ENCODE measurements at places on chromosomes 3 and 15.

DNA sequence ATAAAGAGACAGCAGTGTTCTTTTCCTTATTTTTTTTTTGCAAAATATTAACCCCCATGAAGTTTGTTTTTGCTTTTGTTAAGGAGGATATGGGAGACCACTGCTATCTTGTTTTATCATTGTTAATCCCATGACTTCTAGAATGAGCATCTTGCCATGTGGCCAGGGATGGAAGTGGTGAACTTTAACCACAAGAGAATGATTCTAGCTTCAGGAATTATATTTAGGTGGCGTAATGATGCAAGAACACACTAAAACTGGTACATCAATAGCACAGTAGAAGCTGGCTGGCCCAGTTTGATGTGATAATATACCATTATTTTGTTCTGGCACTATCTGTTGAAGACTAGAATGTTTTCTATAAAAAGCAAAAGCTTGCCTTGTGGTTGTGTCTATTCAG, 720.9 kb downstream of the GRM7 start:
- DNase-seq: no peak

- no peak for DNase-seq
Observed at GRCh38 chr3:90011131-90011530, 903.7 kb downstream of the EPHA3 start.

DNA sequence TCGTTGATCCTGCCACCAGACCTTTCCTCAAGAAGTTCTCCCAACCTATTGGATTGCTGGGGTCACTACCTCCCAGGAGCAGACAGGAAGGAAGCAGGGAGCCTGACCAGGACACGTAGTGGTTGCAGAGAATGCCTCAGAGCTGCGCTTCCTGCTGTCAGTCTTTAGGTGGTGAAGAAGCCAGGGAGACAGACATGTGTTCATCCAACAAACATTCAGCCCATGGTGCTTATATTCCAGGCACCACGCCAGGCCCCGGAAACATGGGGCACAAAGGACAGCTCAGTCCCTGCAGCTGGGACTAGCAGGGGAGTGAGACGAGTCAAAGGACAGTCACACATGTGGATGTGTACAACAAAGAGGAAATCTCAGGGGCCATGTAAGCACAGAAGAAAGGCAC, 26.0 kb upstream of the CORO2B start:
- DNase-seq: no peak

GRCh38 chr3:197343656-197344408, 45.4 kb upstream of the DLG1 start:
- DNase-seq: no peak

GRCh38 chr3:87009271-87009670, 18.3 kb upstream of the VGLL3 start:
- no peak for DNase-seq

DNA sequence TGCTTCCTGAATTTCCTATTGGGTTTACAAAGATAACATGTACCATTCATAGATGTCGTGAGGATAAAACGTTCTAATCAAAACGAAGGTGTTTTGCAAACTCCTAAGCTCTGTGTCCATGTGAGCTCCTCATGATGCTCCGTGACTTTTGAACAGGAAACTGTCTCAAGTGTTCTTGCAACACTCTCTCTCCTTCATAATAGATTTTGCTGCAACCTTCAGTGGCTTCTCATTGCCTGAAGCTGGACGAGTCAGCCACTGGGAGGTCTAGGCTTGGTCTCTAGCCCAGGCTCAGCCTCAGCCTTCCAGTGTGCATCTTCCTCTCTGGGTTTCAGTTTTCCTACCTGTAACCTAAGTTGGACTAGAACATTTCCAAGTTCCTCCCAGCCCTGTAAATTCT, 18.7 kb upstream of the BCL2A1 start:
- DNase-seq: peak; percentile 92

DNA sequence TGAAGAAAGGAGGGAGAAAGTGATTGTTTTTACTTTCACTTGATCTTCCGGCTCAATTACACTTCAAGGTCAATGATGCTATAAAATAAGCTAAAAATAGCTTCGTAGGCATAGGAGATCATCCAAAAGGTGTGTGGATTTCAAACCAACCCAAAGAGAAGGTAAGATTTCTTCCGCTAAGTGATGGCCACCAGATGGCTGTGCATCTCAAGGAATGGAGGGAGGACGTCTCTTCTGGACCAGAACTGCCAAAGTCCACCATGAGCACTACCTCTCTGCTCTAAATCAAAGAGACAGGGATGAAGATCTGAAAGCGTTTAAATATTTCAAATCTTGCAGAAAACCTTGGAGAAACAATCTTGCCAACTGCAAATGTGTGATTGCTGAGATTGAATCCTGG, 199.1 kb upstream of the ZPLD1 start:
- DNase-seq: no peak

GRCh38 chr15:40409366-40409765, 3.8 kb downstream of the IVD start:
- no peak for DNase-seq

- no peak for DNase-seq
Observed at GRCh38 chr3:43185983-43186314, 80.1 kb upstream of the POMGNT2 start.

GRCh38 chr15:32029409-32029861, 880 bp upstream of the CHRNA7 start:
- DNase-seq: no peak

DNA sequence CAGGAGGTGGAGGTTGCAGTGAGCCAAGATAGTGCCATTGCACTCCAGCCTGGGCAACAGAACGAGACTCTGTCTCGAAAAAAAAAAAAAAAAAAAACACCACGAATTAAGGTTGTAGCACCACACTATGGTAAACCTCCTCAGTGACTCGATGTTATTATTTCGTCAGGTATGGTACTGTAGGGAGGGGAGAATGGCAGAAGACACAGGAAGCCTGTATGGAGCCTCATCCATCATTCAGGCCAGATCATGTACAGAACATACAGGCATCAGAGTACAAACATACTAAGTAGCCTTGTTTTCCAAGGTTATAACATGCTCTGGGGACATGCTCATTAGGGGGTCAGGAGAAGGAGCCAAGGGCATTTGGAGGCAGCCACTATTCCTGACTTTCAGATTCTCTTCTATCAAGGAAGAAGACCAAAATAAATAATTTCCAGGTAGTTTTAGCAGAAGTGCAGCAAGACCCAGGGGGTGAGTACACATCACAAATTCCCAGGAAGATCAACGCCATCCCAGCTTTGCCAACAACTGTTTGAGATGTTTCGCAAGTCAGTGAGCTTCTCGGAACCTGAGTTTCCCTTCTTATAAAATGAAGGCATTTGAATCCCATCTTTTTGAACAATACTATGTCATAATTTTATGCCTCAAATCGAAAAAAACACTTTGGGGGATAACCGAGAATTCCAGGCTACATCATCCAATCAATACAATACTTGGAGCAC, 79.8 kb downstream of the FOXP1 start:
- no peak for DNase-seq

DNA sequence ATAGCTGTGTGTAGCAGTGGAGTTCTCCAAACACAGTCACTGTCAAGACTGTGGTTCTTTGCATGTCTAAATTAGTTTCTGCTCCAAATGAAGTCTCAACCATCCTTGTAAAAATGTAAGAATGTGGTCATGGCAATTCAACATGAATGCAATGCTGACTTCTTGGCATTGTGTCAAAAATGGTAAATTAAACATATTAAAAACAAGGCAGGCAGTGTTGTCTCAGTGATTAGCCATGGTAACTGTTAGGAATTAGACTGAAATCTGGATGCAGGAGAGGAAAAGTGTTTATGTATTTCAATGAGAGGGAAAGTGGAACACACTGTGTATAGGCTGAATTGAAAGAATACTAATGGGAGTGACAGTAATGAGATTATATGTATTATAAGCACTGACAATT, 597.2 kb downstream of the EDEM1 start:
- no peak for DNase-seq

DNA sequence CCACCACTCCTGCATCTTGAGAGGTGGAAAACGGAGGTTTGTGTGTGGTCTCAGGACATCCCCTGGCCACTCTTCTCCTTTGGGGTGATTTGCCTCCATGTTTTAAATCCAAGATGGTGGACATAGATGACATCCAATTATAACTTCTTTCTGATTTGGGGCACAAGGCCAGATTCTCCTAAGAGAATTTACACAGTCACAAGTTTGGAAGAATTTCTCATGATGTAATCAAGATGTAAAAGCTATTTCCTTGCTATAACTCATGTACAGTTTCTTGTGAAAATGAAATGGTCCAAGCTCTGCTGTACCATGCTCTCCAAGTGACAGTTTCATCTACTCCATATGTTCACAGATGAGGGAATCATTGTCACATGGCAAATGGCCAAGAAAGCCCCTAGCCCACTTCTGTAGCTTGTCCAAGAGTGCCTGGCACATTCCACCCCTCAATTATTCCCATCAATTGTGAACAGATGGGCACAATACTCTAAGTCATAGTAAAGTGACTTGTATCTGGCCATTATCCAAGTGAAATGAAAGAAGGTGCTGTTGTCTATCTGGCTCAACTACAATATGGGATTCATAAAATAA, 134.6 kb upstream of the ROPN1 start:
- DNase-seq: no peak

GRCh38 chr3:172132159-172132586, 92.8 kb downstream of the FNDC3B start:
- DNase-seq: peak; percentile 34

DNA sequence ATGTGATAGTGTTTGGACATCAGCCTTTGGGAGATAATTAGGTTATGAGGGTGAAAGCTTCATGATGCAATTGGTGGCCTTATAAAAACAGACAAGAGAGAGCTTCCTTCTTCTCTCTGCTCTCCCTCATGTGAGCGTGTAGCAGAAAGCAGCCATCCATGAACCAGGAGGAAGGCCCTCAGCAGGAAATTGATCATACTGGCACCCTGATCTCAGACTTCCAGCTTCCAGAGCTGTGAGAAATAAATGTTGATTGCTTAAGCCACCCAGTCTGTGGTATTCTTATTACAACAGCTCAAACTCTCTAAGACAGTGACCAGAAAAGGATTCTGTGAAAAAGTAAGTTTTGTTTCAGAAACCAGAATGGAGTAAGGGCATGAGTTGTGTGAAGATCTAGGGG, 13.3 kb downstream of the STAC start:
- peak; percentile 32 for DNase-seq

DNA sequence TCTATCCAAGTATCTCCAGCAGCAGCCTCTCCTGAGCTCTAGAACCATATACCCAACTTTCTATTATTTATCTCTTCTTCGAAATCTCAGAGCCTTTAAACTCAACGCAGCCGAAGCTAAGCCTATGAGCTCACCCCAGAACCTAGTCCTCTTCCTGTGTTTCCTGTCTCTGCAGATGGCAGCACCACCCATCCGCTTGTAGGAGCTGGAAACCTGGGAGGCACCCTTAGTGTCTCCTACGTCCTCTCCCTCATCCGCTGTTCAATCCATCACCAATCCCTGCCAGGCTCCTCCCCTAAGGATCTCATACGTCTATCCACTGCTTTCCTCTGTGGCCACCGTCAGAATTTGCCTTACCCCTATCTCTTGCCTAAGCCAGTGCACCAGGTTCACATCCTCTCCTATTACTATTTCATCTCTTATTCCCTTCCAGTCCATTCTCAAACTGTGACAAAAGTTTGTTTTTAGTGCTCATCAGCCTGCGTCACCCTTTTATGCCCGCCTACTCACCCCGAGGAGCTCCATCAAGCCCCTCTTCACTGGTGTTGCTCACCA, 9.6 kb downstream of the VGLL4 start:
- DNase-seq: no peak

- DNase-seq: no peak
Observed at GRCh38 chr15:89127054-89127702, 38.9 kb downstream of the ABHD2 start.

DNA sequence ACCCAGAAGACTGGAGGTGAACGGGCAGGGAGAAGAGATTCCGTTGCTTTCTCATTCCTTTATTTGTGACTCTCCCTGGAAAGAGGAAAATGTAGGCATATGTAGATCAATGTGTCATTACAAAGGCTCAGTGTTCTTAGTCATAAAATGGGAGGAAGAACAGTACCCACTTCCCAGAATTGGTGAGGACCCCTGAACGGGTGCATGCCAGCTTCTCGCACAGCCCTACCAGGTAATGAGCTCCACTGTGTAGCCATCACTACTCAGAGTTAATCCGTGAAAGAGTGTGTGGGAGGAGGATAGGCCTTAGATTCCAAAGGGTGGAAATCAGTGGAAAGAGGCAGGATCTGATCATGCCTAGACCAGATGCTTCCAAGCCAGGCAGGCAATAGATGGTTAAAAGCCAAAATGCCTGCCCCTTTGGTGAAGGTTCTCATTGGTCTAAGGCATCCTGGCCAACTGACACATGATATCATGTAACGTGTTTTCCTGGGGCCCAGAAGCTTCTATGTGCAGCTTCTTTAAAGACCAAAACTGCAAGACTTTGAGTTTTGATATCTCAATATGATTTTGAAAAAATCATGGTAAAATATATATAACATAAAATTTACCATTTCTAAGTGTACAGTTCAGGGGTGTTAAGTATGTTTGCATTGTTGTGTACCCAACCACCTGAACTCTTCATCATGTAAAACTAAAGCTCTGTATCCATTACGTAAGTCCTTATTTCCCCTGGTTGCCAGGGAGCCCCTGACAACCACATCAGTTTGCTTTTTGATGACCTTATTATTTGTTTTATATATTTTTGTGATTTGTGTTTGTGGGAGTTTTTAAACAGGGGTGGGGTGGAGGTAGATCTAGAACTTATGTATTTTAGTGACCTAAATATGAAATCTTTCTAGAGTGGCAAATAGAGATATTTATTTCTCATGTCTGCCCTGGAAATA, 402.2 kb upstream of the CFAP20DC start:
- DNase-seq: no peak

DNA sequence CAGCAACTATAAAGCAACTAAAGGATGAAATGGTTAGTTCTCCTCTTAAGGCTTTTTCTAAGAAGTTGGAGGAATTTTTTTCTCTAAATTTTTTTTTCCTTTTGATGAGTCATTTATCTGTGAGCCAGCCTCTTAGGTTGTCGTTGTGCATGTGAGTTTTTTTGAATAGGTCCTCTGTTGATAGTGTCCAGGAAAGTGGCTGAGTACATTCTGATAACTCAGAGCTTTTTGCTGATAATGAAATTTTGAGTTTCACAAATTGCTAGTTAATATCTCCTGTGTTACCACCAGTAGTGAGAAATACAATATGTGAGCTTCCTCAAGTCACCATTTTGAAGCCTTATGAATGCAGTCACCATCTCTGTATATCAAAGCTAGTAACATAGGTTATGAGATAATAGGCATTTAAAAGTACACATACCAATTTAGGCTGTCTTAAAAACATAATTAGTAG, 7.1 kb upstream of the LXN start:
- no peak for DNase-seq

DNA sequence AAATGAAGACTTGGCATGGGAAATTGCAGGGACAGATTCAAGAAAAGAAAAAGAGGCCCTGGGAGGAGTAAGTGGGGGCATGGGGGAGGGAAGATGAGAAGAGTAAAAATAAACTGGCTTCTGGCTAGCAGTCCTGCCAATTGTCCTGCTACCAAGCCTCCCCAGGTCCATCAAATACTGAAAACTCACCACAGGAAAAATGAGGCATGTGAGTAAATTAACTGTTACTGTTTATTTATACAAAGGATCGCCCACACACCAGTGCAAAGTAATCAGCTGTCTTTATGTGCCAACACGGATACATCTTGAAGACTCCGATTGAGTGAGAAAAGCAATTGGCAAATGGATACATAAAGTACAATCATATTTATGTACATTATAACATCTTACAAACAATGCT, 10.7 kb upstream of the KLHL25 start:
- no peak for DNase-seq
